H54 (cell line): ENCODE measurements at places on chromosomes 4 and X.

DNA sequence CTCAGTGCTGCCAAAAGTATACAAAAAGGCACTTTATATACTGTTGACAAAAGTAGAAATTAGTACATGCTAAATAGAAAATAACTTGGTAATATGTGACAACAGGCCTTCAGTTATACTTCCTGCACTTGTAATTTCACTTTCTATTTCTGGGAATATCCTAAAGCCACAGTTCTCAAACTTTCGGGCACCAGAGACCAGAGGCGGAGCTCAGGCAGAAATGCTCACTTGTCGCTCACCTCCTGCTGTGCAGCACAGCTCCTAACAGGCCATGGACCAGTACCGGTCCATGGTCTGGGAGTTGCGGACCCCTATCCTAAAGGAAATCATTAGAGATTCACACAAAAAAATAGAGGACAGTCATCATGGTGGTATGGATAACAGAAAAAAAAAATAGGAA is 25.7 kb downstream of the ACSL4 start:
- no peak for DNase-seq

- DNase-seq, result no peak
These were observed 26.9 kb downstream of the ARFIP1 start for GRCh38 chr4:152806501-152807125.

DNA sequence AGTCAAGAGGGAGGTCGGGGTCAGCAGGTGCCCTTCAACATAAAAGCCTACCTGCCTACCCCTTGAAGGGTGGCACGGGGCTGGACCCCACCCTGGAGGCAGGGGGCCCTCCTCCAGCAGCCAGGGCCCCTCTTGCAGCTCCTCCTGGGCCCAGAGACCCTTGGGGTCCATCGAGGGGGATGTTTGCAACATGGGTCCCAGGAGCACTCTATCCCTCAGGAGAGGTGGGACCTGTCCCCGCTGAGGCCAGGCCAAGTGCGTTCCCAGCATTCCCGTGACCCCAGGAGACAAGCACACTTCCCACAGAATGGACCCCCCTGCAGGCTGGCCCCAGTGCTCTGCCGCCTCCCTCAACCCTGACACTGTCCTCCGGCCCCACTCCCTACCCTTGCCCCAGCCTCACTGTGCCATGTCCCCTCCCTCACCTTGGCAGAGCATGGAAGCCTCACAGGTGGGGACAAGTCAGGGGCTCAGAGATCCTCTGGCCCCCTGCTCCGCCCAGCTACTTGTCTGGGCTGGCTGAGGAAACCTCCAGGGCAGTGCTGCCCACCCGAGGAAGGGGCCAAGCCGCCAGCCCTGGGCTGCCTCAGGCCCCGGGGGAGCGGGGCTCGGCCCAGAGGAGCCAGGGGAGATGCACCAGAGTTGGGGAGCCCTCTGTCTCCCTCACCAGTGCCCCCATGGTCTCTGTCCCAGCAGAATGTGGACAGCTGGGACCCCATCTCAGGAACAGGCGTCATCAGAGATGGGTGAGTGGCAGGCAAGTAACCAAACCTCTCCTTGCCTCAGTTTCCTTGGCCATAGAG is 2.2 kb downstream of the MXD4 start:
- DNase-seq, result no peak

GRCh38 chrX:33784548-33784947 is 347.6 kb downstream of the FAM47A start:
- DNase-seq, result no peak

- DNase-seq, result no peak
These were observed 124.1 kb downstream of the RNF150 start for GRCh38 chr4:141009129-141009528.

DNA sequence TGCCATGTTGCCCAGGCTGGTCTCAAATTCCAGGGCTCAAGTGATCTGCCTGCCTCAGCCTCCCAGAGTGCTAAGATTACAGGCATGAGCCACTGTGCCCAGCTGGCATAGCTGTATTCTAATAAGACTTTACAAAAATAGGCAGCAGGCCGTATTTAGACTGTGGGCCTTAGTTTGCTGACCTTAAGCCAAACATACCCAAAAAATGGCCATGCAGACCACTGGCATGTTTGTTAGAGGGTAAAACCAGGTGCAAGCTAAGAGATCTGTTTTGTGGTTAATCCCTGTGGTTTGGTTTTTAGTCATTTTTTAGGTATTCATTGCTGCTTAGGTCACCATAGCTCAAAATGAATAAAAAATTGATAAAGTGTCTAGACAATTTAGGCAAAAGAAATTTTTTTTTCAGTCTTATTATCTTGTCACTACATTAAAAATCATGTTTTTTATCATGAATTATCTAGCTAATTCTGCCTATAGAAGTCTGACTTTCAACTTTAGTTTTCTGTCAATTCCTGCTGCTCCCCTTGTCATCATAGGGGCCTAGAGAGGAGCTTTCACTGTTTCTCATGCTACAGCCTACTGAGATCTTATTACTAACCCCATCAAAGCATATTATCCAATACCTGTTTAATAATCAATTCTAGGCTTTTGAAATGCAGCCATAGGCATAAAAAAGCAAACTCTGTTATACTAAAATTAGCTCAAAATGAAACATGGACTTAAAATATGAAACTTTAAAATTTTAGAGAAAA is 7.5 kb upstream of the SPINK2 start:
- DNase-seq, result no peak

DNA sequence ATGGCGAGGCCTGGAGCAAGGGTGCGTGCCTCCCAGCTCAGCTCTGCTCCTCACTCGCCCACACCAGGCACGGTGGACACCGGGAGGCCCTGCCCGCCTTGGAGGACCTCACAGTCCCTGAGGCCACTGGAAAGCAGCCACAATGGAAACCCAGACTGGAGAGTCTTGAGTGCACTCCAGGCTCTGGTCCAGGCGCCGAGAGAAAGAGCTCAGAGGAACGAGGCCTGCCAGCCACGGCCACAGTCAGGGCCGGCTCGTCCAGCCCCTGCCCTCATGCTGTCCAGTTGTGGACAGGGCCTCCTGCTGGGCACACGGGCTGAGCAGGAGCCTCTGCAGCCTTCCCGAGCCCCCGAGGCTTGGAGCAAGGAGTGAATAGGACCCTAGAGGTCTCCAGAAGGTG is 53.3 kb upstream of the GRPEL1 start:
- DNase-seq, result no peak

DNA sequence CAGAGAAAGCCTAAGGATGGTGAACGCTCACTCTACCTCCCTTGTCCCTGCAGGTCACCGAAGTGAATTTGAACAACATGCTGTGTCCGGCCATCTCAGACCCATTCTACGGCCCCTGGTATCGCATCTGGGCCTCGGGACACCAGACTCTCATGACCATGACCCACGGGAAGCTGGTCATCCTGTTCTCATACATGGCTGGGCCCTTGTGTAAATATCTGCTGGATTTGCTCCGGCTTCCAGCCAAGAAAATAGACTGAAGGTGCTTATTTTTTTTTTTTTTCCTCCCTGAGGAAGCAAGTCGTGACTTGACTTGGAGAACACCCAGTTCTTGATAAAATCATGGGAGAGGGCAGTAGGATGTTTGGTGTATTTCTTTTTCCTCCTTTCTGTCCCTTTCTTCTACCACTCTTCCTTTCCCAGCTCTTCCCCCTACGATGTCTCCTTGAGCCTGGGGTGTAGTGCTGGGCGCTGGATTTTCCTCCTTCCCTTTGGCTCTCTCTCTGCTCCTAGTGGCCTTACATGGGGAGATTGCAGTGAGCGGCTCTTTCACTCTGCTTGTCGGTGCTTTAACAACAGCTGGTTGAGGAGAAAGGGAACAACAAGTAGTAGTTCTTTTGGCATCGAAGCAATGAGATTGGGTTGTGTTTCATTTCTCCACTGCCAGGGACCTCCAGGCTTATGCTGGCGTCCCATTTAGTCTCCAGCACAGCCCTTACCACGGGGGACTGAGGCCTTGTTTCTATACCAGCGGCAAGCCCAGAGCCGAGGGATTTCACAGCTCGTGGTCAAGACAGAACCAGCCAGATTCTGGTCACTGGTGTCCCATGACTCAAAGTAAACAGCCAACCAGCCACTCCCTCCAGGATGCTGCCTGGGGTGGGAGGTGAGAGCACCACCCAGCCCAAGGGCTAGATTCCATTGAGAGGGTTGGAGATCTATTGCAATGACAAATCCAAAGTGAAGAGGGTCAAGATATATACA is 144.4 kb downstream of the AMMECR1 start:
- no peak for DNase-seq

DNA sequence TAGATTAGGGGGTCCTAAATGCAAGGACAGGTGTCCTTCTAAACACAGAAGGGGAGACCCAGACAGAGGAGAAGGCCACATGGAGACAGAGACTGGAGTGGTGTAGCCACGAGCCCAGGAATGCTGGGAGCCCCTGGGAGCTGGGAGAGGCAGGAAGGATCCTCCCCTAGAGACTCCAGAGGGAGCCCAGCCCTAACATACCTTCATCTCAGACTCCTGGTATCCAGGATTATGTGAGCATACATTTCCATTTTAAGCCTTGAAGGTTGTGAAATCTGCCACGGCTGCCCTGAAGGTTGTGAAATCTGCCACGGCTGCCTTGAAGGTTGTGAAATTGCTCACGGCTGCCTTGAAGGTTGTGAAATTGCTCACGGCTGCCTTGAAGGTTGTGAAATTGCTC is 148.4 kb downstream of the ASMT start:
- DNase-seq, result no peak

DNA sequence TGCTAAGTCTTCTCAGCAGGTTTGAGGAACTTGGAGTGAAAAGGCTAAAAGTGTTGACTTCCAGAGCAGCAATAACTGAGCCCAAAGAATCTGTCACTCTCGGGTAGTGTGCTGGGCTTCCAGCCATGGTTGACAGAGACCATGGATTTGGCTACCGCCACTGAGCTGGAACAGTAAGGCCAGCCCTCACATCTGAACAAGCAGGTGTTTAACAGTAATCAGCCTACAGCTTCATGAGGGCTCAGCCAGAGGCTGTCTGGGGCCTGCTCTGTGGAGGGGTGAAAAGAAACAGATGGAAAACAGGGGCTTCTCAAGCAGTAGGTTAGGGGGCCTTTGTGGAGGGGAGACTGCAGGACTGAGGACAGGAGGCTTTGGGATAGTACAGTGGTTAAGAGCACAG is 14.9 kb downstream of the RASL11B start:
- no peak for DNase-seq

GRCh38 chrX:129065895-129066294 is 457.4 kb downstream of the SMARCA1 start:
- DNase-seq, result no peak

DNA sequence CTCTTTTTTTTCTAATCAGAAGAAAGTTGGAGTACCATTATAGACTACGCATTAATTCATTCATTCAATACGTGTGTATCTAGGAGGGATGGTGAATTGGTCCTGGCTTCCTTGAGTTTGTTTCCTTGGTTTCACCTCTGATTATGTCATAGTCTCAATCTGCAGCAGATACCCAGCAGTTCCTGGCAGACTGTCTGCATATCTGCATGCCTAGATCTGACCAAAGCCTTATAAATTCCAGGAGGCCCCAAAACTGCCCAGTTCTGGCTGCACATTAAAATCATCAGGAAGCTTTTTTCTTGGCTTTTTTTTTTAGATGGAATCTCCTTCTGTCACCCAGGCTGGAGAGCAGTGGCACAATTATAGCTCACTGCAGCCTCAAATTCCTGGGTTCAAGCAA is 27.2 kb upstream of the SLC34A2 start:
- DNase-seq, result no peak

DNA sequence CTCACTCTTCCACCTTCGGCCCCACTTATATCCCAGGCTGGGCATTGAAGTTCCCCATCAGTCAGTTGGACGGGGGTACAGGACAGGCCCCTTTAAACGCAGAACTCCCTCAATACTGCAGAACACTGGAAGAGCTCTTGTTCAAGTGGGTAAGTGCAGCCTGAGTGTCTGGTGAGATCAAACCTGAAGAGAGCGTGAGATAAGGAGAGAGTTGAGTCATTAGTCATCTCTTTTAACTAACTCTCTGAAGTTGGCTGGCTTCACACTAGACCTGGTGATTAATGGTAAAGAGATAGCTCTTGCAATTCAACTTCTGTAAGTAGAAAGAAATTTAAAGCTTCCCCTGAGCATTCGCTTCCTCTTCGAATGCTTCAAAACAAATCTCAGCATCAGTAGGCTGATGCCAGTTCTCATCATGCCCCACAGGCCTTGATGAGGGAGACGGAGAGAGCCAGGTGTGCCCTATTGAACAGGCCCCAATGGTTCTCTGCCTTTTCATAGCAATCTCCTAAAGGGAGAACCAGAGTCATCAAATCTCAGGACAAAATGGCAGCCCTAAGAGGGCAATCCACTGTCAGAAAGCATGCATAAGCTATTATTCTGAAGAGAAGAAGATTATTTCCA is 41.0 kb upstream of the JADE1 start:
- DNase-seq, result no peak

DNA sequence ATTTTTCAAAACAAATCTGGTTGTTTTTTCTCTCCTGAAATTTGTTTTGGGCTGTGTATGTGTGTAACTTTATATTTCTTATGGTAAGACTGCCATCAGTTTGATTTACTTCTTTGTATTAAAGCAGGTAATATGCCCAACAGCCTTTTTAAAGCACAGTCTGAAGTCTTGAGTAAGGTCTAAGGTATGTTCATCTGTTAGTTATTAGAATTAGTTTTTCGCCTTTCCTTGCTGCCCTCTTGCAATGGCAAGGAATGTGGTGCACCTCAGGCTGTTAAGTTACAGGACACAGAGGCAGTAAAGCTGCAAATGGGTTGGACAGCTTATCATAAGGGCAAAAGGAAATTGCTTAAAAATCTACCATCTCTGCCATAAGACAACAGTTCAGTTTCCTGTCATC is 71.8 kb downstream of the METTL14 start:
- no peak for DNase-seq

DNA sequence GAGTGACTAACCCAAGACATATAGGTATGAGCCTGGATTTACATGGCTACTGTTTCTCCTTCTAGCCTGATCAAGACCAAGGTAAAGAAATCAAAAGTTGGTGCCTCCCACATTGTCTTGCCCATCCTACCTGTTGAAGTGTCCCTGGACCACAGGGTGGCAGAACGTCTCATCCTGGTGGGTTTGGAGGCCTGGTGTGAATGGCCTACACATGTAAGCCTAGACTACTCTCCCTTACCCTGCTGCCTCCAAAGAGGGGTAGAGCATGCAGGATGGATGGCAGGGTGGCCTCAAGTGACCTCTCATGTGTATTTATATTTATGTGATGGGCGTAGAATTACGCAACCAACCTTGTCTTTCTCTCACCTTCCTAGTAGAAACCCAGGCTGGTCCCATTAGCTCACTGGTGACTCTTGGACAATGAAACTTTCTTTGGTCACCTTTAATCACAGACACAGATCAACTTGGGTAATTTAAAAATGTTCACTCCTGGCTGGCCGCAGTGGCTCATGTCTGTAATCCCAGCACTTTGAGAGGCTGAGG is 73.3 kb upstream of the SOD3 start:
- DNase-seq, result no peak

DNA sequence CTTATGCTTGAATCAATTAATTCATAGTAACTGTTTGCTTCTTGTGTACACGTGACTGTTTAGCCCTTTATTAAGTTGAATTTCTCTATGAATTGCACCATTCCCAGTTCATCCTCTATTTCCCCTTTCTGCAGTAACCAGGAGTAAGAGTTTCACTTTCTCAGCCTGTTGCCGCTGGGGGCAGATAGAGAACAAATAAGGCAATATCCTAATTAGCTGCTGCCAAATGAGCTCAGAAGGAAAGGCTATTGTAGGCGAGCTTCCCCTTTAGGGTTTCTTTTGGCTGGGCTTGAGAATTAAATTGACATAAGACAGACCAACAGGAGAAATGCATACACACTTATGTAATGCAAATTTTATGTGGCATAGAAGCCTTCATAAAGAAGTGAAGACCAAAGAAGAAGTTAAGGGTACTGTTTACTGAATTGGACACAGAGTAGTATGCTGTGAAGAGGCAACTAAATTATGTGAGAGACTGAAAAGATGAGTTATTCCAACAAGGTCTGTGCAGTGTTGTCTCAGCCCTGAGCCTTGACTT is 1594.7 kb downstream of the TECRL start:
- DNase-seq, result no peak
